T-helper 2 cell (primary cell): ENCODE measurements at places on chromosomes 7 and 10.
A peak's percentile ranks its signal among the peaks of the same experiment; 100 is the strongest.

DNA sequence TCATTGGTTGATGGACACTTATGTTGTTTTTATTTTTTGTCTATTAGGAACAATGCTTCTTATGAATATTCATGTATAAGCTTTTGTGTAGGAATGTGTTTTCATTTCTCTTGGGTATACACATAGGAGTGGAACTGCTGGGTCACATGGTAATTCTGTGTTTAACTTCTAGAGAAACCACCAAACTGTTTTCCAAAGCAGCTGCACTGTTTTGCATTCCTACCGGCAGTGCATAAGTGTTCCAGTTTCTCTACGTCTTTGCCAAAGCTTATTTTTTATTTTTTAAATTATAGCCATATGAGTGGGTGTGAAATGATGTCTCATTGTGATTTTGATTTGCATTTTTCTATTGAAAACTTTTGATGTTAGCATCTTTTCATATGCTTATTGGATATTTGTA, 51.3 kb downstream of the ADK start:
- DNase-seq = no peak

GRCh38 chr7:158549616-158550393, 37.8 kb downstream of the PTPRN2 start:
- DNase-seq = no peak

DNA sequence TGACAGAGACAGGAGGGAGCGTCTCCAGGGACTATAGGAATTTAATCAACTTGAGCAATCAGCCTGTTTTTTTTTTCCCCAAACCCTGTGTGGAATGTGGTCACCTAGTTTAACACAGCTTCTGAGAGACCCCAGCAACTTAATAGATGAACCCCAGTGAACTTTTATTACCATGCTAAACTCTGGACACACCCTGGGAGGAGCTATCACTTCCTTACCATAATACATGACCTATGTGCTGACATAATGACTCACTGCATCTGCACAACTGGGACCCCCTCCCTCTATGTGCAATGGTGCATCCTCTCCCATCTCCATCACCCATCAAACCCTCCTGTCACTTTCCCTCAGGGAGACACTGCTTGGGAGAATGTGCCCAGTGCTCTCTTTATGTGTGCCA, 83.7 kb downstream of the EPC1 start:
- DNase-seq = no peak

DNA sequence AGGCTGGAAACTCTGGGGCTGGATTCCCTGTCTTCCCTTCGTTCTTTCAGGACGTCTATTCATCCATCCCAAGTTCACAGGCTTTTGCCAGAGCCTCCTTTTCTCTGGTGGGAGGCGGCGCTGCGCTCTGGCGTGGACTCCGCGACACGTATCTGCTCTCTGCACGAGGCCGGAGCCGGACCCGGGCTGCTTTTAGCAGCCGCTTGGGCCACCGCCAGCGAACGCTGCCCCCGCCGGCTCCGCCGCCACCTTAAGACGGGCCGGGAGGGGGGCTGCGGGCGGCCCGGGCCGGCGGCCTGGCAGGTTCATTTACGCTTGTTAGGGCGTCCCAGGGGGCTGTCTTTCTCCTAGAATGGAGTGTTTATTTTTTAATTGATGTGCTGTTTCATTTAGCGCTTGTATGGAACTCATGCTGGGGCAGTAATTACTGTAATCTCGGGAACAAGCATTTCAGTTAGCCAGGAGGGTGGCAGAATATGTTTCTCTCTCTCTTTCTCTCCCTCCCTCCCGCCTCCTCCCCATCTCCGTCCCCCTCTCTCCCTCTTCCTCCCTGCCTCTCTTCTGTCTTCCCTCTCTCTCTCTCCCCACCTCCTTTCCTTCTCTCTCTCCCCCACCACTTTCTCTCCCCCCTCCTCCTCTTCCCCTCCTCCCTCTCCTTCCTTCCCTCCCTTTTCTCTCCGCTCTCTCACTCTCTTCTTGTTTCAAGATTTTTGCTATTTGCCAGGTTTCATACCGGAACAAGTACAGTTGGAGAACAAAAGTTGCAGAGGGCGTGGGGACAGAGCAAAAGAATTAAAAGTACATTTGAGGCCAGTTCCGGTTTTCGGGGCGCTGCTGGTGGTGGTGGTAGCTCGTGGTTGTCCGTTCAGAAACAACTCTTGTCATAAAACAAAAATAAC, 1.3 kb upstream of the FZD8 start:
- DNase-seq = no peak

- DNase-seq = no peak
Observed at GRCh38 chr7:142175594-142175993, 64.1 kb downstream of the MGAM2 start.

DNA sequence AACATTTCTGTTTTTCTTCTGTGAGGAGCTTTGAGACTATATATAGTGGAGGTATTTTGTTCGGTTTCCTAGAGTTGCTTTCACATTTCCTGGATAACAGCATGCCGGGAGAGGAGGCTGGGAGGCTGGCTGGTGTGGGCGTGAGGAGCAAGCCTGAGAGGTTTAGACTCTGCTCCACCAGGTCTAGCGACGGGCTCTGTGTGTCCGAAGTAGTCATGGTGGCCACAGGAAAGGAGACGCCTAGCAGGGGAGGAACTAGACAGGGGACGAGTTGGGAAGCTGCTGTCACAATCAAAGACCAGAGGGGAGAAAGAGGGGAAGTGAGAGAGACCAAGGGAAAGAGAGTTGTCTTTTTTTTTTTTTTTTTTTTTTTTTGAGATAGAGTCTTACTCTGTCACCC, 19.6 kb downstream of the PTPRE start:
- DNase-seq = no peak

DNA sequence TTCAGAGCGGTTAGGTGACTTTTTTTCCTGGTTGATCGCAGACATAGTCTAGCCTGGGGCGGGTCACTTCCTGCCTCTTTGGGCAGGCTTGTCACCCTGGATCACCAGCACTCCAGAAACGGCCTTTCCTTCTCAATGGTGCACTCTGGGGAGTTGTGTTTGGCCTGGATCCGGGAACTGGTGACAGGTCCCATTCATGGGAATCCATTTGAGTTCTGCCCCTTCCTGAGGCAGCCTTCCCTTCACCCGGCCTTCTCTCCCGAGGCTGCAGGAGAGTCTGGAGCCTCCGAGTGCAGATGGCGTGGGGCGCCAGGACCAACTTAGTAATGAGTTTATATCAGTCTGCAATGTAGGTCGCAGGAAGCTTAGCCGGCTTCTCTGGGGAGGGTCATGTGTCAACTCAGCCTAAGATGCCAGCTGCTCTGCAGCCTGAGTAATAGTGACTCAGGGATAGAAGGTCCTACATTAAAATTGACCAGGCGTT, 54.2 kb downstream of the TACR2 start:
- DNase-seq = no peak

DNA sequence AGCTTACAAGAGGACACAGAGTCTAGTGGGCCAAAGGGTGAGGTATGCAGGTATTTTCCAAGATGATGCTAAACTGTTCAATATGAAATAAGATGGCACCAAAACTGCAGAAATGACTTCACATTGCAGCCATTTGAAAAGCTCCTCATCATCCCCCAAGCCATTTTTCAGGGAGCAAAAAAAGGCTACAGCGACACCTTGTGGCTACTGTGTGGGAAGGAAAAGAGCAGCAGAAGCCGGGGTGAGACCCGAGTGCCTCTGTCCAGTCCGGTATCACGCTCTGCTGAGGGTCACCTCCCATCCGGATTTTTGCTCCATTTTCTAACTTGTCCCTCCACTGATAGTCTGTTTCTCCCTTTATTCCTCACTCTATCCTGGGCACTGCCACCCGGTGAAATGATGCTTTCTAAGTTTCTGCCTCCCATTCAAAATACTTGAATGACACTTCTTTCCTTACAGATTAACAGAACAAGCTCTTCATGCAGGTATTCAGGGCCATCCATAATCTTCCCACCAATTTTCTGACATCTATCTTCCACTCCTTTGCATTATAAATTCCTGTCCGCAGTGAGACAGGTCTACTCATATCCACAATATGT, 220.2 kb downstream of the DGKI start:
- no peak for DNase-seq

GRCh38 chr10:11437391-11438142, 173.9 kb downstream of the USP6NL start:
- no peak for DNase-seq

DNA sequence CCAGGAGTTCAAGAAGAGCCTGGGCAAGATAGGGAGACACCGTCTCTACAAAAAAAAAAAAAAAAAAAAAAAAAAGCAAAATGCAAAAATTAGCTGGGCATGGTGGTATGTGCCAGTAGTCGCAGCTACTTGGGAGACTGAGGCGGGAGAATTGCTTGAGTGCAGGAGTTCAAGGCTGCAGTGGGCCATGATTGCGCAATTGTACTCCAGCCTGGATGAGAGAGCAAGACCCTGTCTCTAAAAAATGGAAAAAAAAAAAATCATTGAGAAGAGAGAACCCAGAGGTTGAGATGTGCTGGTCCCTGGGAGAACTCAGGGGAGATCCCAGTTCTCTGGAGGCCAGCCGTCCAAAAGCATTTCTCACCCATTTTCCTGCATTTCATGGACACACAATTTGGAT, 95.2 kb downstream of the GALNT17 start:
- DNase-seq = no peak

GRCh38 chr10:100479037-100479436, 16.2 kb downstream of the WNT8B start:
- DNase-seq = no peak

GRCh38 chr7:14292737-14293136, 303.3 kb upstream of the ETV1 start:
- DNase-seq = no peak

- no peak for DNase-seq
Observed at GRCh38 chr10:44895280-44895679, 15.9 kb upstream of the TMEM72 start.

GRCh38 chr10:104317726-104318299, 20.5 kb downstream of the ITPRIP start:
- no peak for DNase-seq

GRCh38 chr10:108069096-108069495, 904.6 kb upstream of the SORCS1 start:
- no peak for DNase-seq

GRCh38 chr7:157412021-157412443, 75.2 kb downstream of the DNAJB6 start:
- peak; percentile 32 for DNase-seq

- DNase-seq = no peak
Observed at GRCh38 chr10:70312972-70313371, 29.2 kb upstream of the NPFFR1 start.

GRCh38 chr10:56605051-56605450, 244.0 kb upstream of the ZWINT start:
- no peak for DNase-seq

DNA sequence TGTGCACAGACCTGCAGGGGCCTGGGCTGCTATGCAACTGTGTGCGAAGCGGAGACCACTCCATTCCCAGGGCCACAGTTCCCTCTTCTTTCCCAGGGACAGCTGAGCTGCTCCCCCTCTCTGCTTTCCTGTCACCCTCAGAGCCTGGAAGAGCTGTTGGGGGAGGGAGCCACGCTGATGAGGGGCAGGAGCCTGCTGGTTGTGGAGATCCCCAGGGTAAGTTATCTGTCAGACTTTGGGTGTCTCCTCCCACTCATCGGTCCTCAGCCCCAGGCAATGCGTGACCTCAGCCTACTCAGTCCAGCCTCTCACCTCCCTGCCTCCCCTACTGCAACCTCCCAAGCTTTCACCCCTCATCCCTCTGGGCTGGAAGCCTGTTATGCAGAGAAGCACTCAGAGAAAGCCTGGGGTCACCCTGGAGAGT, 53.5 kb downstream of the ZNF467 start:
- DNase-seq = no peak

- no peak for DNase-seq
Observed at GRCh38 chr7:151265351-151265931, 16.9 kb upstream of the SMARCD3 start.

- no peak for DNase-seq
Observed at GRCh38 chr10:70563230-70563629, 39.3 kb downstream of the PRF1 start.

GRCh38 chr10:102240467-102241031, 763 bp downstream of the PITX3 start:
- no peak for DNase-seq

DNA sequence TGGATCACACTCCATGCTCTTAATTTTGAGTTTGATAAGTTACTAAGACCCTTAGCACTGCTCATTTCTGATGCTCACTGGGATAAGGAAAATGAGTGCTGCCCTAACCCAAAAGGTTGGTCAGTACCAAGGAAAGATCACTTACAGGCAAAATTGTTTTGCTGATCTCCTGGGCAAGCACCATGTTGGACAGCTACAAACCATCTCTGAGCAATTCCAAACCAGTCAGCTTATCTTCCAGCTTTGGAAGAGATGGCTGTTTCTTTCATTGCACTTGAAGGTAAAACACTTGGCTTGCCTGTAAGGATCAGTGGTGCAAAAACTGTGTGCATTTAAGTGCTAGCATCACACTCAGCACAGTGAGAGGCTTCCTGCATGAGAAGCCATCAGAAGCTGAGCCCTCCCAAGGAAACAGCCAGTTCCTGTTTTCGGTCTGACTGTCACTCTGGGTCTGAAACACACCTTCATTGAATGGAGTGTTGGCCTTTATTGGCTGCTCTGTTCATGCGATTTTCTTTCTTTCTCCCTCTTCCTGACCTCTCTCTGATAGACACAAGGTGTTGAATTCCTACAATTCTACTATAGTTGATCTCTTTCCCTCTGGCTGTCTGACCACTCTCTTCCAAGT, 126.4 kb upstream of the GHITM start:
- no peak for DNase-seq

DNA sequence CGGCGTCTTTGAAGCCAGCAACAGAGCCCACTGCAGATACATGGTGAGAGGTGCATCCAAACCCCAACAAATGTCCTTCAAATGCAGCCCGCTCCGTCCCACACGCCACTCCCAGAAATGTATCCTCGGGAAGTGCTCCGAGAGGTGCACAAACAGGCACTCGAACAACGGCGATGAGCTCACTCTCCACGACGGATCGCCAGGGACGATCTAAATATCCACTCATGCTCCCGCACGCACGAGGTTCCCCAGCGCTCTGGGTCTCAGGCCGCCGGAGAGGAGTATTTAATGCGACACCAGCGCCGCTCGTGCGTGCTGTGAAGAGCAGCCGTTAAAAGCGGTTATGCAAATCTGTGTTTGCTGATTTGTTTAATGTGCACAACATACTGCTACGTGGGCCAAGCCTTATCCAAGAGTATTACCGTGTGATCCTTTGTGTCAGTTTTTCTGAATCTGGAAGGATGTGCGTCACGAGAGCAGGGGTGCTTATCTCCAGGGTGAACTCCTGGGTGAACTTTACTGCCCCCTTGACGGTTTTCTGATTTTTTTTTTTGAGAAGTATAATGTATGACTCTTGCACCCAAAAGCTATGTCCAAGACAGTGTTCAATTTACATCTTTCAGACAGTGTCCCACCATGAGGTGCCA, 48.5 kb upstream of the PPP2R2D start:
- DNase-seq = no peak

DNA sequence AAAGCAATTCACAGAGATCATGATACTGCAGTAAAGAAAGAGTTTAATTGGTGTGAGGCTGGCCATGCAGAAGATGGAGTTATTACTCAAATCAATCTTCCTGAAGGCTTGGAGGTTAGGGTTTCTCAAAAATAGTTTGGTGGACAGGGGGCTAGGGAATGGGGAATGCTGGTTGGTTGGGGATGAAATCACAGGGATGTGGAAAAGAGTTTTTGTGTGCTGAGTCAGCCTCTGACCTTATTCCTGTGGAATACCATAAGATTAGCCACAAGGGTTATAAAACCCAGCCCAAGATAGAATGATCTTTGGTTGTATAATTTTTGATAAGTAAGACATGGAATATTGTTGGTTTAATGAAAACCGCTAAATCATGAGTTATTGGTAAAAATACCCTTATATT, 764.3 kb downstream of the TYW1 start:
- DNase-seq = no peak
